ENCODE measurements at places on chromosomes 13 and 19.

DNA sequence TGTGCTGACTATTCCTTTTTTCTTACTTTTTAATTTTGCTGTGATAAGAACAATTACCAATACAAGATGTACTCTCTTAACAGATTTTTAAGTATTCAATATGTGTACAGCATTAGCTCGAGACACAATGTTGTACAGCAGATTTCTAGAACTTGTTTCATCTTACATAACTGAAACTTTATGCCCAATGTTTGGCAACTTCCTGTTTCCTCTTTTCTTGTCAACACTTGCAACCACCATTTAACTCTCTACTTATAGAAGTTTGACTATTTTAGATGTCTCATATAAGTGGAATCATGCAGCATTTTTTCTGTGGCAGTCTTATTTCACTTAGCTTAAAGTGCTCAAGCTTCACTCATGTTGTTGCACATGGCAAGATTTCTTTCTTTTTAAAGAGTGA, 1426.8 kb downstream of the SLITRK5 start:
- DNase-seq, result no peak

DNA sequence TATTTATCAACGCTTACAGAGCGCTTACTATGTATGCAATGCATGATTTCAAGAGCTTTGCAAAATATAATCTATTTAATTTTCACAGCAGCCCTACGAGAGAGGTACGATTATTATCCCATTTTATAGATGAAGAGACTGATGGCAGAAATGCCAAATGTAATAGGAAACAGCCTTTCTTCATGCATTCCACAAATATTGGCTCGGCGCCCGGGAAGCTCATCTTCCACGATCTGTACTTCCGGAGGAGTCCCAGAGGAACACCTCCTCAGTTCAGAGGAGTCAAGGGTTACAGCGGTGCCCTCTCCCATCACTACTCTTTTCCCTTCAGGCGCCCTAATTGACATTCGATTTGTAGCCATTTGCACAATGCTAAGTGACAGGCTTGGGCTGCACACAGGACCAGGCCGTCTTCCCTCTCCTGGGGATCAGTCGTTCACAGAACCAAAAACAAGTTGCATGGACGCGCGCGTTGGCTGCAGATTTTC, 1.1 kb upstream of the ARHGAP35 start:
- DNase-seq, result no peak

DNA sequence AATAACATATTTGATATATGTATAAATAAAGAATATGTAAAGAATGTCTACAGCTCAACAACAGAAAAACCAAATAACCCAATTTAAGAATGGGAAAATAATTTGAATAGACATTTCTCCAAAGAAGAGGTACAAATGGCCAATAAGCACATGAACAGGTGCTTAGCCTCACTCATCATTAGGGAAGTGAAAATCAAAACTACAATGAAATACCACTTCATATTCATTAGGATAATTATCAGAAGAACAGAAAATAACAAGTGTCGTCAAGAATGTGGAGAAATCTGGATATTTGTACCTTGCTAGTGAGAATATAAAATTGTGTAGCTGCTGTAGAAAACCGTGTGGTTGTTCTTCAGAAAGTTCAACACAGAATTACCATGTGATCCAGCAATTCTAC, 8.4 kb upstream of the SUPT20H start:
- no peak for DNase-seq

- DNase-seq, result no peak
These were observed 2.4 kb downstream of the TCF3 start for GRCh38 chr19:1649706-1650649.

DNA sequence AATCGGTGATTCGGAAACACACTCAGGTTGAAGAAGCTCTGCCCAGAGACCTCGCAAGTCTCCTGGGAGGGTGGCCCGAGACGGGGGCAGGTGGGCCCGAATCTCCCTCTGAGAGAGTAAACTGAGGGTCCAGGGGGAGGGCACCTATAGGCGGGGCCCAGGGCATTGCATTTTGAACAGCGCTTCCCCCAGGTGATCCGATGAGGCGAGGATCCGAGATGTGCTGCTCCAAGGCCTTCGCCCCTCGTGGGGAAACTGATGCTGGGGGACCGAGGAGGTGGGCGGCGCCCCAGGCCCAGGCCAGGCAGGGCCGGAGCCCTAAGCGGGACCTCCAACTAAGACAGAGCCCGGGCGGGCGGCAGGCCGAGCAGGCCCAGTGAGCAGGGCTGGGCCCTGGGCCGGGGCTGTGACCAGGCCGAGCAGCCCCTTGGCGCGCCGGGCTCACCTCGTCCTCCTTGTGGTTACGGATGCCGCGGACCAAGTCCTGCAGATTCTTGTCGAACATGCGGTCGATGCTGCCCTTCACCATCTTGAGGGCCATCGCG, 500 bp downstream of the AP3D1 start:
- DNase-seq, result no peak

- DNase-seq, result no peak
These were observed 659 bp downstream of the ERF start for GRCh38 chr19:42254089-42254849.

- DNase-seq, result no peak
These were observed 29.8 kb downstream of the PPP2R1A start for GRCh38 chr19:52219611-52220010.

DNA sequence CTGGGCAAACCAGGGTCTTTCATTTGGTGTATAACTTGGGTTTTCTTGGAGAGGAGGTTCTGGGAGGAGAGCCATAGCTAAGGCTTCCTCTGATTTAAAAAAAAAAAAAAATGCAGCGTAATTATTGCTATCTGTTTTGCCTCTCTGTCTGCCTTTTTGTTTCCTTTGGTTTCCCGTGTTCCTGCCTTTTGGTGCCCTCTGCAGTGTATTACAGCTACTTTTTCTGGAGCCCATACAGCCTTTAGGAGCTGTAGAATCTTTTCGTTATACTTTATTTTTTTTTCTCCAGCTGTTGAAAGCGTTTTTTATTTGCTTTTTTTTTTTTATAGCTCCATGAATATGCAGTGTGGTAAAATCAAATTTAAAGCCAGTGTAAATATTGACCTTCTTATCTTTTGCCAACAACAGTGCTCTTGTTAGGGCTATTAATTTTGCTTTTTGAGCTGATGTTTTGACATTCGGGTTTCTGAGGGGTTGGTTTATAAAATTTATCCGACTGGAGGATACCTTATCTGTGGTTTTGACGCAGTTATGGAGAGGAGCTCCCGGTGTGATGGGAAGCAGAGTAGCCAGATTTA, 38.1 kb downstream of the ZNF493 start:
- no peak for DNase-seq

DNA sequence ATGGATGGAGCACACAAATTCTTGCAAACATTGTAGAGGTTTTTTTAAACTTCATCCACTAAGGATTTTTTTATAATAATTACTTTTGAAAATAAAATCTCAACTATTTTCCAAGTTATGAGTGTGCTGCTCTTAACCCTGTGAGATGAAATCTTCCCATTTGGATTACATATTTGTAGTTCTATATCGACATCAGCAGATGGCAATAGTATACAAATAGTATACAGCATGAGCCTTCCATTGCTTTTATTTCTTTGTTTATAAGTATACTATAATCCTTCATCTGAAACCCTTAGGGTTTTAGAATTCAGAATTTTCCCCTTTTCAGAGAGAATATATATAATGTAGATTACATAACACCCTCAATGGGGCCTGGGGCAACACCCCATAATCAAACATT, 70.5 kb downstream of the GJA3 start:
- DNase-seq, result no peak

- DNase-seq, result no peak
These were observed 38.0 kb upstream of the ATP12A start for GRCh38 chr13:24642219-24642618.

- peak; percentile 1 for DNase-seq
These were observed 151.5 kb downstream of the NHLRC3 start for GRCh38 chr13:39189778-39190177.

DNA sequence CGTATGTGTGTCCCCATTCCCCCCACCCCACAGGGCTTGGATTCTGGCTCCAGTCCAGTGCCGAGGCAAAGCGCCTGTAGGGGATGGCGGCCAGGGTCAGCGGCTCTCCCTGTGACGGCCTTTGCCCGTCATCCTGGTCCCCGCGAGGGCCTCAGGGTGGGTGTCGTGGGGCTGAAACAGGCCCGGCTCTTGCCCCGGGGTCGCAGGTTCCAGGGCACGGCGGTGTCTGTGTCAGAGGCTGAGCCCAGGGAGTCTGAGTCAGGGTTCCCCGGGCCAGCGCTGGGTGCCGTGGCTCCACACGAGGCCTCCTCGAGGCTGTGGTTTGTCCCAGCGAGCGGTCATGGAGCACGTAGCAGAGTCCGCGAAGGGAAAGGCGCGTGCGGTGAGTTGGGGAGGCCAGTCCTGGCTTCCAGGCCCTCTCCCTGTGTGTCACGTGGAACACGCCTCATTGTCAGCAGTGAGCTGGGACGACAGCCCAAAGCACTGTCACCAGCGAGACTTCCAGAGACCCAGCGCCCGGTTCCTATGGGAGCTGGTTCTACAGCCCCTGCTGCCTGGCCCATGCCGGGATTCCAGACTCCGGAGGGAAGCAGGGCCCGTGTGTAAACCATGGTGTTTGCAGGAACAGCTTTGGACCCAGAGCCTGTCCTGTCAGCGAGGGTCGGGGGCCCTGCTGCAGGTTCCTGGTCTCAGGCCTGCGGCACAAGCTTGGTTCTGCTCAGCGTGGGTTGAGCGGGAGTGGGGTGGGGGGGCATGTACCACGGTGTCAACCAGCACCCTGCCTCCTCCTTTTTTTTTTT, 13.4 kb downstream of the NCLN start:
- no peak for DNase-seq

DNA sequence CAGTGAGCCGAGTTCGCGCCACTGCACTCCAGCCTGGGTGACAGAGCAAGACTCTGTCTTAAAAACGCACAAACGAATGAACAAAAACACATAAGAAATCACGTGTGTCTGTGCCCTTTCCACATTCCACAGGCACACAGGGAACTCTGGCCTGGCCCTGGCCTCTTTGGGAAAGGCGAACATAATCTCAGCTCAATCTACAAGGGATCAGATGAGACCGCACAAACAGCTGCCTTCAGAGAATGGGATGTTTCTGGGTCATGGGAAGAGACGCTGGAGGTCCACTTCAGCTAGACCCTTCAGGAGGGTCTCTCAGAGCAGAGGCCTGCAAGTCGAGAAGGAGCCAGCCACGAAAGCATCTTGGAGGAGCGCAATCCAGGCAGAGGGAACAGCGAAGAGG, 6.3 kb upstream of the CRTC1 start:
- DNase-seq, result no peak

GRCh38 chr13:21812192-21812626, 141.3 kb downstream of the FGF9 start:
- no peak for DNase-seq

DNA sequence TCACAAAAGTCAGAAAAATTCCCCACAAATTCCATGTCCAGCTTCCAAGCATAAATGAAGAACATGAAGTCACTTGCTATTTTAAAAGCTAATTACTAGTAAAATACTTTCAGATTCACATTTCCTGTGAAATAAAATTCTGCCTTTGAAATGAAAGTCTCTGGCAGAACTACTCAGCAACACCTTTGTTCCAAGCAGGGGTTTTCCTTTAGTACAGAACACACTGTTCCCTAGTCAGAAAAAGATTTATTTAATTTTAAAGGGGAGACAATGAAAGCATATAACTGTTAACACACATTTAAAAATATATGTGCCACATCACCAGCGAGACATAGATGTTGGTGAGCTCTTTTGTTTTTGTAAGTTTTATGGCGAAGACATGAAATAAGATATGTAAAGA, 26.4 kb upstream of the RAP2A start:
- DNase-seq, result no peak

DNA sequence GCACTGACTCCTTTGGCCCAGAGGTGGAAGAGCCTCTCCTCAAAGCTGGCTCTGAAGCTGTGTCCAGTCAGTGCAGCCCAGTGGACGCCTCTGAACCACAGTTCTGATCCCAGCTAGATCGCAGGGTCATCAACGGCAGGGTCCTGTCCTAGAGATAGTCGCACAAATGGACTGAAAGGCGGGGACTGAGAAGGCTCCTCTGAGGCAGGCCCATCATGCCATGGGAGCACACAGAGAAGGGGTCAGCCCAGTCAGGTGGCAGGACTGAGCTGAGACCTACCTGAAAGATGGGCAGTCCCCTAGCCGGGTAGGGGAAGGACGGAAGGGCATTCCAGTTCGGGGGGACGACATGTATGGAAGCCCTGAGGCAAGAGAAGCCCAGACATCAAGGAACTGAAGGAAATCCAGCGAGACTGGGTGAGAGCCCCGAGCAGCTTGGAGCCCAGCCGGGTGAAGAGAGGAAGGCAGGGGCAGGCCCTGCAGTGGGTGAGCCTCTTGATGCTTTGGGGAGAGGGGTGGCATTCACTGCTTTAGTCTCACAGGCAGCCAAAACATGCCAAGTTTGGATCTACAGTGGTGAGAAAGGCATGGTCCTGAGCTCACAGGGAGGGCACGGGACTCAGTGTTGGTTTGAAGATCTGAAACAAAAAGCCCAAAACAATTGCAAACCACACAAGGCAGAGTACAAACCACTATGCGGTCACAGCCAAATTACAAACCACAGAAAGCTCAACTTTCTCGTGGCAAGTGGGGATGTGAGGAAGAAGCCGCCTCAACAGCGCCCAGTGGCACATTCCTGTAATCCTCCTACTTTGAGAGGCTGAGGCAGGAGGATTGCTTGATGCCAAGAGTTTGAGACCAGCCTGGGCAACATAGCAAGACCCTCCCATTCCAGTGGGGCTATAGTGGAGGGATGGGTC, 10.0 kb downstream of the CALM3 start:
- DNase-seq, result no peak

DNA sequence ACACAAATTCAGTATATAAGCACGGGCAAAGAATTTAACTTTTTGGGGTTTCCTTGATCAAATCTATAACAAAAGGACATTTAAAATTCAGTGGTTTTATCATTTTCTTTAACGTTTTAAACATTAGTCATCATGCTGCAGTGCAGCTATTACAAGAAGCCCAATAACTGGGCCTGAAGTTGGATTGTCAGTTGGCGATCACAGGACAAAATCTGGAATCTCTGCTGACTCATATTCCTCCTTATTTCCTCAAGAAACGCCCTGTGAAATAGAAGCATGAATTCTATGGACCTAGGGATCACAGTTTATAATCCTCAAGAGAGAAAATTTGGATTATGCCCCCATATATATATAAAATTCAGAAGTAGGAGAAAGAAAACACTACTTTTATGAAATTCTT, 971.6 kb upstream of the MIR17HG start:
- no peak for DNase-seq

All from NT2/D1 (cell line).